Right kidney (tissue), 9 donors: ENCODE measurements at places on chromosomes 7 and 10.

- DNase-seq: no peak
Measured at GRCh38 chr10:64430690-64431323, 909.6 kb downstream of the REEP3 start.

DNA sequence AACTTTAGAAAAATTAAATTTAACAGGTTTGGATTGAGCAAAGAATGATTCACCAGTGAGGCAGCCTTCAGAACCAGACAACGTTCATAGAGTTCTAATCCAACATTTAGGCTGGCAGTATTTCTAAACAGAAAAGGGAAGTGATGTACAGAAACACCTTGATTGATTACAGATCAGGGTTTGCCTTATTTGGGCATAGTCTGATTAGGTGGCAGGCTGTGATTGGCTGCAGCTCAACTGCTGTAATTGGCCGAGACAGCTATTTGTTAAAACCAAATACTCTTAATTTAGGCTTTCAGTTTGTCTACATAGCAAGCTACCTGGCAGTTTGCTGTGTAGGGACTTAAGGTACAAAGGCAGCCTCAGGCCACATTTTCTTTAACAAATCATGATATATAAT lies 802.5 kb downstream of the IPMK start:
- no peak for DNase-seq

DNA sequence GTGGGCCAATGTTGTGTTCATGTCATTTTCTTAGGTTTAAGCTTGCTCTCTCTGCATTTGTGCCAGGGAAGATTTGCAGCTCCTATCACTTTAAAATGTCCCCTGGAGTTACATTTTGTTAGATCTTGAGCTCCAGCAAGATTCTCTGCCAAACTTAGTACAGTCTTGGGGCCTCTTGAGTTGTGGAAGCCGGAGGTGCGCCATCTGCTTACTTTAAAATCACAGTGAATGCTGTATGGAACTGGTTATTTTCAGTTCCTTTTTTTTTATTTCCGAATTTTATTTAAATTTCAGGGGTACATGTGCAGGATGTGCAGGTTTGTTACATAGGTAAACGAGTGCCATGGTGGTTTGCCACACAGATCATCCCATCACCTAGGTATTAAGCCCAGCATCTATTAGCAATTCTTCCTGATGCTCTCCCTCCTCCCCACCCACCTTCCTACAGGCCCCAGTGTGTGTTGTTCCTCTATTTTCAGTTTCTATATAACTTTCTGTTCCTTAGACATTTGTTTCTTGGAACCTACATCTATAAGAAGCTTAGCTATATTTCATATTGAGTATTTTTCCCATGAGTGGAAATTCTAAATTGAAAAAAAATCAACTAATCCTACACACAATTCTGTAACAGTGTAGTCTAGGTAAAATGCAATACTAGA lies 114.4 kb upstream of the CREB5 start:
- DNase-seq: no peak

GRCh38 chr7:151894111-151895007 lies 17.4 kb upstream of the PRKAG2 start:
- DNase-seq: no peak

DNA sequence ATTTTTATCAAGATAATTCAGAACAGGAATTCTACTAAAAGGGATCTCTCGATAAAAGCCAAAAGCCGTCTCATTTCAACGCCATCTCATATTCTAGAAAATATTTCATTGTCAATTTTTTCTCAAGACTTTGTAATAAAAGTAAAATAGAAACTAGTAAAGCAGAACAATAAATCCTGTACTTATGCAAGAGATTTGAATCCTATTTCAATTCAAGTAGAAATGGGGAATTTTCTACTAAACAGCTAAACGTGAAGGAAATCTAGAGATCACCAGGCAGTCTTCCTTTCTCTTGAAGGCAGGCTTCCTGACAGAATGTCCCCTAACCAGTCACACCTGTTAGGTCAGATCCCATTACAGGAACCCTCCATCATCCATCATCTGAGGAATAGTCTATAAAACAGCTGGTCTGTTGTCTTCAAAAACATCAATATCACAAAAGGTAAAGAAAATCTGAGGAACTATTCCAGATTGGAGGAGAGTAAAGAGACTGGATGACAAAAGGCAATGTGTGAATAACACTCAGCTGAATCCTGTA lies 23.7 kb downstream of the USP6NL start:
- DNase-seq: no peak

DNA sequence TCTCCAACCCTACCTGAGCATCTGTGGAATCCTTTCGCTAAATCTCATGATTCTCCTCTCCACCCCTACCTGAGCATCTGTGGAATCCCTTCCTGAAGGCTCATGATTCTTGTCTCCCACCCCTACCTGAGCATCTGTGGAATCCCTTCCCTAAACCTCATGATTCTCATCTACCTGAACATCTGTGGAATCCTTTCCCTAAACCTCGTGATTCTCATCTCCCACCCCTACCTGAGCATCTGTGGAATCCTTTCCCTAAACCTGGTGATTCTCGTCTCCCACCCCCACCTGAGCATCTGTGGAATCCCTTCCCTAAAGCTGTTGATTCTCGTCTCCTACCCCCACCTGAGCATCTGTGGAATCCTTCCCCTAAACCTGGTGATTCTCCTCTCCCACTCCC lies 342.0 kb downstream of the SDK1 start:
- no peak for DNase-seq

GRCh38 chr10:73232887-73233286 lies 14.2 kb downstream of the DNAJC9 start:
- DNase-seq: no peak

GRCh38 chr7:112112822-112113255 lies 93.4 kb downstream of the DOCK4 start:
- no peak for DNase-seq

- no peak for DNase-seq
Measured at GRCh38 chr7:55521917-55522902, 50.1 kb downstream of the VOPP1 start.

- no peak for DNase-seq
Measured at GRCh38 chr10:35979116-35979515, 337.0 kb upstream of the FZD8 start.

- no peak for DNase-seq
Measured at GRCh38 chr7:68718097-68718551, 880.2 kb upstream of the AUTS2 start.

GRCh38 chr10:35089611-35090161 lies 455 bp downstream of the CUL2 start:
- DNase-seq: peak; percentile 56

DNA sequence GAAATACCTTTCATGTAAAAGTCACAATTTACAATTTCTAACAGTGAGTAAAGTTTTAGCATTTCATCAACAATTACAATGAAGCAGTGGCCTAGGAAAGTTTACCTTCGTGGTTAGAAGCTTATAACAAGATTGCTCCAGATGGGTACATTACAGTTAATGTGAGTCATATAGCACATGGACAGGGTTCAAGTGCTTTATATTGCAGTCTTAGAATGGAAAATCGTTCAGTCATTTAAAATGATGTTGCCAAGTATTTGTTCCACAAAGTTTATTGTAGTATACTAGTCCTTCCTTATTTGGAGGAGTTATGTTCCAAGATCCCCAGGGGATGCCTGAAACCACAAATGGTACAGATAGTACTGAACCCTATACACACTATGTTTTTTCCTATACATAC lies 174.6 kb upstream of the TARP start:
- DNase-seq: no peak

- DNase-seq: no peak
Measured at GRCh38 chr7:15609287-15609686, 47.5 kb upstream of the AGMO start.

GRCh38 chr10:89837165-89838043 lies 136.0 kb downstream of the KIF20B start:
- peak; percentile 87 for DNase-seq

GRCh38 chr7:113209449-113210203 lies 91.3 kb upstream of the SMIM30 start:
- no peak for DNase-seq

DNA sequence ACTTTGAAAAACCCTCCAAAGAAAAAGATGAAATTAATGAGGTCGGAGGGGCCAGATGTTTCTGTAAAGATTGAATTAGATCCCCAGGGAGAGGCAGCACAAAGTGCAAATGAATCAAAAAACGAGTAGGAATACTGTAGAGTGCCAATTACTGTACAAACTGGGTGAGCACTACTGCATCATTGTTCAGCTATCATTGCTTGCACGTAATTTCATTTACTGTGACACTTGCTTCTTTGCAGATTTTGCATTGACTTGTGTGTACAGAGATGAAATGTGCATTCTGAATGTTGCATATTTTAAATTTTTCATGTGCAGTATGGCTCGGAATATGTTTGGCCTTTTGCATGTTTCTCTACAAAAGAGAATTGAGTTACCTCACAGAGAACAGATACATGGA lies 123.7 kb downstream of the LCOR start:
- no peak for DNase-seq

DNA sequence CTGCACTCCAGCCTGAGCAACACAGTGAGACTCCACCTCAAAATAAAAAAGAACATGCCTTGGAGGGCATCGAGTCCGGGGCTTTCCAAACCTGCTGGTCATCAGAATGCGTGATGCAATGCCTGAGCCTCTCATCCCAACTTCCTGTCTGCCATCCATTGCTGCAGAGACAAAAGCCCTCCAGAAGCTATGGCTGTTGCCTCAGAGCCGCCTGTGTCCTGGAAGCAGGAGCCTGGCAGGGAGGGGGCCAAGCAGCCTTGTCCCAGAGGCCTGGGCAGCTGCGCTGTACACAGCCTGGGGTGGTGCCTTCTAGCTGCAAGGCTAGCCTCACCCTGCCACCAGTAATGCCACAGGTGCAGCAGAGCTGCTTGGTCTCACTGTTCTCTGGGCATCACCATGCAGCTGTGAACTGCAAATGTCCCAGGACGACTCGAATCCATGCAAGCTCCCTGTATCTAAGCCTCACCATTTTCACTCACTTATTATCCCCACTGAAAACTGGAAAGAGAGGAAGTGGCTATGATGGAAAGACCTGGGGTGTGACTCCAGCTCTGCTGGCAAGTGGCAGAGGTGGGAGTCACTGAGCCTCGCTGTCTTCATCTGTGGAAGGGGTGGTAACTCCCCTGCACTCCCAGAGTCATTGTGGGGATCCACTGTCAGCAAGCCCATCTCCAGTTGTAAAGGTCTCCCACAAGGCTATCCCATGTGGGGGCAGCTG lies 7.0 kb downstream of the ALOX5 start:
- DNase-seq: no peak

- DNase-seq: no peak
Measured at GRCh38 chr7:68295386-68295785, 1298.8 kb downstream of the TYW1 start.

- DNase-seq: no peak
Measured at GRCh38 chr10:119680050-119680449, 28.9 kb downstream of the BAG3 start.

GRCh38 chr7:107700570-107700969 lies 39.9 kb downstream of the SLC26A4 start:
- DNase-seq: no peak

GRCh38 chr10:50421026-50421719 lies 169.9 kb upstream of the ASAH2 start:
- DNase-seq: peak; percentile 33

- DNase-seq: peak; percentile 22
Measured at GRCh38 chr7:42690794-42691639, 220.9 kb downstream of the C7orf25 start.

GRCh38 chr10:6299234-6299633 lies 96.5 kb downstream of the PFKFB3 start:
- DNase-seq: no peak

DNA sequence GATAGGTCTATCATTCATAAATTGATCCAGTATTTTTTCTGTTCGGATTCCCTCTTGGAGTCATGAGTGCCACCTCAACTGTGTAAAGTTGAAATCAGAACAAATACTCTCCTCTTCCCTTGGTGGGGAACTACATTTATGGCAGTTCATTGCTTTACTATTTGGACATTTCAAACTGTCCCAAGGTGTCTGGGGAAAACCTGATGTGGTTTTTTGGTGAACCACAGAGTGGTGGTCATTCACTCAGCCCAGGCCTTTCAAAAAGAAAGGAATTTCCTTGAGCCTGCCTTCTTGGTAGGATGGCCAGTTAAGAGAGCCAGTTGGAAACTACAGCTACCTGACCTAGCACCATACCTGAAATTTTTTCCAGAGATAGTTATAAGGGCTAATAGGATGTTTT lies 59.0 kb downstream of the ABCB1 start:
- DNase-seq: no peak

- DNase-seq: no peak
Measured at GRCh38 chr7:157547611-157548010, 210.8 kb downstream of the DNAJB6 start.

DNA sequence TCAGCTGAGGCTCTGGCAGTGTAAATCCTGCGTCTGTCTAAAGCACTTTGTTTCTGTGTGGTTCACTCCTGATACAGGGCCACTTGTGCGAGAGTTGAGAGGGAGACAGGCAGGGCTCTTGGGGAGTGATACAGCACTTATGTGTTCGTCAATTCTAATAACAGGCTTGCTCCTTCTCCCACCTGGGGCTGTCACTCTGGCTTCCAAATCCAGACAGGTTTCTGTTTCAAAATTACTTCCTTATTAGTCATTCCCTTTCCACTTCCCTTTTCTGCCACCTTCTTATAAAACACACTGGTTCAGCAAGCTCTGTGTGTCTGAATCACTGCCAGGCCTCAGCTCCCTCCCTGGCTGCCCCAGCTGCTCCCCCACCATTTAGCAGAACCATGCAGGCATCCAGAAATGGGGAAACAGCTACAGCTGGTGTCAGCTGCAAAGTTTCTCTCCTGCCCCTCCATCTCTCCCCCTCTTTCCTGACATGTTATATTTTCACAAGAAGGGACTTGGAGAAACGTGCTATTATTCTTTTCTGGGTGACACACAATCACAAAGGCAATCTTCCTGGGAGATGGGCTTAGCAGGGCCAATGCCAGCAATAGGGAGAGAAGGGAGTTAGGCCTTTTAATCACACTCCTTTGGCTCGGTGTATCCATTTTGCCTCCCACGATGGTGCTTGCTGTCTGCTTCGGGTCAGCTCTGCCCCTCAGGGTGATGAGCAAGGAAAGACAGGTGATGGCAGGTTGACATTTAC lies 58.4 kb upstream of the ZNRF2 start:
- peak; percentile 28 for DNase-seq

- no peak for DNase-seq
Measured at GRCh38 chr7:139659922-139660316, 117.9 kb downstream of the HIPK2 start.

DNA sequence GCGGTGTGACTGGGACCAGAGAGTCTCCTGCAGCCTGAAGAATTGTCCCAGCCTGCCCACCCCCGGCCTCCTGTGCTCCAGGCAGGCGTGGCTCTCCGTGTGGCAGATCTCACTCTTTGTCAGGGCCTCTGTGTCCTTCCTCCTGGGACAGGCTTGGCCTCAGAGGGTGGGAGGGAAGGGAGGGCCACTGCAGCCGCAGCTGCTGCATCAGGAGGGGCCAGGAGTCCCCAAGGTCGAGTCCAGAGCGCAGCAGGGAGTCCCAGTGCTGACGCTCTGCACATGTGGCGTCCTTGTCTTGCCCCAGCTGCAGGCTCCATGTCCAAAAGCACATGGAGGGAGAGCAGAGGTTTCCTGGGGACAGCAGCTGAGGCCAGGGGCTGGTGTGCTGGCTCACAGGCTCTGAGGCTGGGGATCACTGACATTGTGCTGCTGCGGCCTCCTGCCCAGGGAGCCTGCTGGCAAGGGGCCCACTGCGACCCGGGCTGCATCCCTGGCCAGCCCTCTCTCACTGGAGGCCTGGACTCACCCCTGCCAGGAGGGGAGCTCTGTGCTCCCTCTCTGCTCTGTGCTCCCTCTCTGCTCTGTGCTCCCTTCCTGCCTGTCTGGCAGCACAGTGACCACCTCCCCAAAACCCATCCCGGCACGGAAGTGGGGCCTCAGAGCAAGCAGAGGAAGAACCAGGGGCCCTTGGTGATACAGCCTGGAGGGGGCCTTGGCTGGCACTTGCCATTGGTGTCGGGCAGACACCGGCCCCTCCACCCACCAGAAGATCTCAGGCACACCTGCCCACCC lies 114.6 kb upstream of the RET start:
- no peak for DNase-seq
